Activated T-cell treated with anti-CD3 and anti-CD28 coated beads for 4 hours (primary cell): ENCODE measurements at places on chromosomes 2 and 18.

DNA sequence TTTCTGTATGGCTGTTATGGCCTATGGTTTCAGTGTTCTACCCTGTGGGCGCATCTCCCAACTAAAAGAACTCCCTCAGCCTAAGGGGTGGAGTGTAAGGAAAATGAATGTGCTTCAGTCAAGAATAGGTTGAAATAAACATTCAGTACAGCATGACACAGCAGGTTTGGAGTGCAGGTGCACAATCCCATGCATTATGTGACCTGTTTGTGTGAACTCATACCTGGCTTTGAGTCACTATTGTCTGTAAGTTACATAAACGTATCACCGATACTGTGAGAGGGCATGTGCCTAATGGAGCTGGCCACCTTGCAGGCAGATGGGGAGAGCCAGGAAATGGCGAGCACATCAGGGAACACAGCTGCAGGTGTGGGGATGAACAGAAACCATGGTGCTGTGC, 216.0 kb downstream of the DSEL start:
- DNase-seq: no peak

DNA sequence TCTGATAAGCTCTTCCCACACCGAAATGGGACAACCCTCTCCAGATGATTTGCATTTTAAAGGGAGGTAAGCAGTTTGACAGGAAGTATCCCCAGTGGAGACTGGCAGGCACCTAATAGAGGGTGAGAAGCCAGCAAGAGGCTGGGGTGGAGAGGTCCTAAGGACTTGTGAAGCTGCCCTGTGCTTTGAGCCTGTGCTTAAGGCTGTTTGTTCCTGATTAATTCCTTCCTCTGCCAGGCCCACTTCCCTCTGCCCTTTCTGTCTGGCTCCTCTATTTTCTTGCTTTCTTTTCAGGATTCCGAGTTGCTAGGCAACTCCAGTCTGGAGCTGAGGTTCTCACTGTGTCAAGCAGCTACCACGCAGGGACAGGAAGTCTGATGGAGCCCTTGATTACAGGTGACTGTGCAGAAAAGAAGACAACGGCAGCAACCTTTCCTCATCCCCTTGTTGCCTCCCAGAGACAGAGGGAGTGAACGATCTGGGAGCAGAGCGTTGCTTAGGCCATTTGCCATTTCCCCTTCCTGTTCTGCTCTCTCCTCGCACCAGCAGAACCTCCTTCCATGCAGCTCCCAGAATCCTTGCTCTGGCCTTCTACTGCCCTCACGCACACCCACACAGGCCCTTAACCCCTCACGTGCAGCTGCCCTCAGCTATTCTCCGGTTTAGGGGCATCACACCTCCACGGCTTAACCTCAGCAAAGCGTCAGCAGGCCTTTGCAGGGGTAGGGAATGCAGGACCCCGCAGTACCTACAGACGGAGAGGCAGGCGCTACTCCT, 103.6 kb upstream of the CELF4 start:
- no peak for DNase-seq

DNA sequence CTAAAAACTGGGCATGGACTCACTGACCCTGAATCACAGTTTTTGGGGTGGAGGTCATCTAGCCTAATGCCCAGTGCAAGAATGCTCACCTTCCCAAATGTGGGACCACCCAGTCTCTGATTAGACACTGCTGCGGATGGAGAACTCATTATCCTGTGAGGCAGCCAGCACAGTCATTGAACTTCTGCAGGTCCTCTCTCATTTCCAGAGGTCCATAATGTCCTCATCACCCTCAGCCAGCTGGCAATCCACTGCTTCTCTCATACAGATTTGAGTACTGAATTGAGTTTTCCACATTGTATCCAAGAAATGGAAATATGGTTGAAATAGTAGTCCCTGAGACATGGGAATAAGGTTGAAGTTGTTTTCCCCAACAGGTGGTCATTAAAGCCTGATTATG, 5.0 kb upstream of the MYO5B start:
- no peak for DNase-seq

DNA sequence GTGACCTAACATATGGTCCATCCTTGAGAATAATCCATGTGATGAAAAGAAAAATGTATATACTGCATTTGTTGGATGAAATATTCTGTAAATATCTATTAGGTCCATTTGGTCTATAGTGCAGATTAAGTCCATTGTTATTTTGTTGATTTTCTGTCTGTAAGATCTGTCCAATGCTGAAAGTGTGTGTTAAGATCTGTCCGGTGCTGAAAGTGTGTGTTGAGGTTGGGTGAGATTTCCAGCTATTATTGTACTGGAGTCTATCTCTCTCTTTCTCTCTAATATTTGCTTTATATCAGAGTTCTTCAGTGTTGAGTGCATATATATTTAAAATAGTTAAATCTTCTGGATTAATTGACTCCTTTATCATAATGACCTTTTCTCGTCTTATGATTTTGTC, 828.8 kb upstream of the CRIM1 start:
- no peak for DNase-seq

GRCh38 chr18:11388755-11389680, 220.4 kb upstream of the SLC35G4 start:
- no peak for DNase-seq

GRCh38 chr18:32324181-32324580, 134.3 kb downstream of the MEP1B start:
- DNase-seq: no peak

GRCh38 chr18:62525608-62526007, 2.8 kb downstream of the ZCCHC2 start:
- no peak for DNase-seq
